A673 (cell line): ENCODE measurements at places on chromosomes 3 and 15. TPM values are rescaled to one million over a fixed set of nuclear protein-coding genes. Genes with fewer than 3 reads are reported as not detected.

The RAP2B gene
- total RNA-seq = 13.7 and 15.8 TPM in 2 replicates

The LTK gene
- total RNA-seq = 3.8 and 5.4 TPM in 2 replicates

The SPINK8 gene
- not detected in 2 replicates for total RNA-seq

The INSYN1 gene
- 0.54 and 2.0 TPM in 2 replicates for total RNA-seq

The ZNF80 gene
- total RNA-seq = not detected in 2 replicates

The FANCD2OS gene
- not detected in 2 replicates for total RNA-seq

The LMCD1 gene
- 4.3 and 4.5 TPM in 2 replicates for total RNA-seq

DNA sequence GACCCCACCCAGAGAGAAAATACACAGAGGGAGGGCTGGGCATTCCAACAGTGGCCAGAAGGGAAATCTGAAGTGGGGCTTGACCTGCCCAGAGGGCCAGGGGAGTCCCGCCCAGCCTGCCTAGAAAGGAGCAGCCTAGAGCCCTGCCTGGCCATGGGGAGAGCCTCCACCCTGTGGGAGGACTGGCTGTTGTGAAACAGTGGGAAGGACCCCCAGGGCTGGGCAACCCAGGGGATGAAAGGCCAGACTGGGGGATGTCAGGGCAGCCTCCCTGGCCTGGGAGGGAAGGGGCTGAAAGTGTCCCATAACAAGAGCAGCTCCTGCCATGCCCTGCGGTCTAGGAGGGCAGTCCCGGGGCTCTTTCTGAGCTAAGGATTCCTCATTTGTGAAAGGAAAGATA, 69.0 kb downstream of the SLC12A8 start:
- H3K4me3 ChIP-seq = no peak overlapping the region
- DNase-seq = no peak
- no peaks in the 10 kb centered on the region for H3K27me3 ChIP-seq
- no peaks in the 10 kb centered on the region for H3K36me3 ChIP-seq
- H3K4me1 ChIP-seq = peaks cover 6% of the 10 kb centered on the region

DNA sequence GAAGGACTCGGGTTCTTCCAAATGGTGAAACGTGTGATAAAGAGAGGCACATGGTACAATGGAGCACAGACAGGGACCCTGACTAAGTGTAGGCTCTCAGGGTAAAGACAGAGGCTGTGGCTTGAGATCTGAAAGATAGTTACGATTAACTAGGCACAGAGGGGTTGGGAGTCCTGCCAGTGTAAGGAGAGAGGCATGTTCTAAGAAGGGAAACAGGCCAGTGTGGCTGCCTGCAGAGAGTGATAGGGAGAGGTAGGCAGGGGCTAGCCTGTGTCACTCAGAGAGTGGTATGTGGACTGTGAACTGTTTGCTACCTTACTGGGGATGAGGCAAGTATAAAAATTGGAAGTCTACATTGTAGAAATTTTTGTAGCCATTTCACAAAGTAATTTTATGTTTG, 109.5 kb downstream of the PEX5L start:
- H3K4me1 ChIP-seq = no peaks in the 10 kb centered on the region
- H3K27ac ChIP-seq = no peak overlapping the region
- H3K36me3 ChIP-seq = no peaks in the 10 kb centered on the region
- DNase-seq = no peak

DNA sequence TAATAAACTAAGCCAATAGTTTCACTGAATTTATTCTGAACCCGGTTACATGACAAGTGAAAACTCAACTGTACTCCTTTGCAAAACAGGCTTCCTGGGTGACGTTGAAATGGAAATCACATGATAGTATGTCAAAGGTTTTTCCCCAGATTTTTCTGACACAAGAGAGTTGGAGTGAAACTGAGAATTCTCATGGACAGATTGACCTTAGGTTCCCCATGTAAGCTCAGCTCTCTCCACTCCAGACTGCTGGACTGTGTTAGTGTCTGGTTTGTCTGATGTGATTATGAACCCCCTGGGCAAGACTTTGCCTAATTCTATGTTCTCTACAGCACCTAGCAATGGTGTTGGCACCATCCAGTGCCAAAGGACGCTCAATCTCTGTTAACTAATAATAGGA, 219.7 kb upstream of the COL8A1 start:
- no peak overlapping the region for H3K27ac ChIP-seq
- H3K4me3 ChIP-seq = no peak overlapping the region
- no peaks in the 10 kb centered on the region for H3K36me3 ChIP-seq
- H3K4me1 ChIP-seq = no peaks in the 10 kb centered on the region
- no peaks in the 10 kb centered on the region for H3K27me3 ChIP-seq
- no peak for DNase-seq

DNA sequence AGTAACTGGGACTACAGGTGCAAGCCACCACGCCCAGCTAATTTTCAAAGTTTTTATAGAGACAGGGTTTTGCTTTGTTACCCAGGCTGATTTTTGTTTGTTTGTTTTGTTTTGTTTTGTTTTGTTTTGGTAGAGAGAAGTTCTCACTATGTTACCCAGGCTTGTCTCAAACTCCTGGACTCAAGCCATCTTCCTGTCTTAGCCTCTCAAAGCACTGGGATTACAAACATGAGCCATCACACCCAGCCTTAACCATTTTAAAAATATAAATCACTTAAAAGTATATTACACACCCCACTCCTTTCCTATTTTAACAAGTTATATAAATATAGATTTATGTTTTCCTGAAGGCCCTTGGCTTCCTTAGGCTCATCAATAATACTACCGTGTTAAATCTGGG, 6.5 kb upstream of the DYNC1LI1 start:
- no peaks in the 10 kb centered on the region for H3K27me3 ChIP-seq
- no peaks in the 10 kb centered on the region for H3K36me3 ChIP-seq
- DNase-seq = no peak
- H3K27ac ChIP-seq = no peak overlapping the region
- no peak overlapping the region for H3K4me3 ChIP-seq
- no peaks in the 10 kb centered on the region for H3K4me1 ChIP-seq

GRCh38 chr3:174220775-174221554, 638.2 kb upstream of the NAALADL2 start:
- peaks cover 26% of the 10 kb centered on the region for H3K4me1 ChIP-seq
- H3K27ac ChIP-seq = no peak overlapping the region
- no peak overlapping the region for H3K4me3 ChIP-seq
- no peaks in the 10 kb centered on the region for H3K27me3 ChIP-seq
- no peaks in the 10 kb centered on the region for H3K36me3 ChIP-seq

DNA sequence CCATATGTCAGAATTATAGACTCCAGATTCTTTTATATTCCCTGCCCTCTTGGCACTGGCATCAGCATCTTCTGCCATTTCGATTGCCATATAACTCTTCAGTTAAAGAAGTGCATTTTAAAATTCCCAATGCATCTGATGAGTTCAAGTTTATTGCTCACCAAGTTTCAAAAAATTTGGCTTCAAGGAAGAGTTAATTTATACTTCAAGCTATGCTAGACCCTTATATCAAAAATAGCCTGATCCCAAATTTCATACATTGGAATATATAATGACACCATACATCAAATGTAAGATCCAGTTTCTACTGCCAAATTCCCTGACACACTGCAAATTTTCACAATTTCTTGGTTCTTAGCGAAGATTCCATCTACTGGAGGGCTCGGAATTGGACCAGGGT, 1058.6 kb downstream of the NTRK3 start:
- H3K36me3 ChIP-seq = no peaks in the 10 kb centered on the region
- DNase-seq = no peak
- H3K27ac ChIP-seq = no peak overlapping the region
- H3K4me1 ChIP-seq = no peaks in the 10 kb centered on the region

- peaks cover 4% of the 10 kb centered on the region for H3K36me3 ChIP-seq
- peaks cover 33% of the 10 kb centered on the region for H3K4me1 ChIP-seq
- H3K4me3 ChIP-seq = no peak overlapping the region
- H3K27me3 ChIP-seq = no peaks in the 10 kb centered on the region
These were observed 66.8 kb downstream of the GALK2 start for GRCh38 chr15:49236869-49237268.
